ENCODE measurements at places on chromosomes 13 and 19. TPM values are rescaled to one million over a fixed set of nuclear protein-coding genes. Genes with fewer than 3 reads are reported as not detected.

GRCh38 chr13:112831196-112831595, 137.8 kb upstream of the MCF2L start:
- DNase-seq, result no peak

GRCh38 chr19:16778796-16779411, 50.3 kb upstream of the SIN3B start:
- DNase-seq, result no peak

- DNase-seq, result no peak
Measured at GRCh38 chr19:41853768-41854167, 6.3 kb upstream of the RPS19 start.

GRCh38 chr13:57624565-57625435, 6.7 kb upstream of the PCDH17 start:
- no peak for DNase-seq

DNA sequence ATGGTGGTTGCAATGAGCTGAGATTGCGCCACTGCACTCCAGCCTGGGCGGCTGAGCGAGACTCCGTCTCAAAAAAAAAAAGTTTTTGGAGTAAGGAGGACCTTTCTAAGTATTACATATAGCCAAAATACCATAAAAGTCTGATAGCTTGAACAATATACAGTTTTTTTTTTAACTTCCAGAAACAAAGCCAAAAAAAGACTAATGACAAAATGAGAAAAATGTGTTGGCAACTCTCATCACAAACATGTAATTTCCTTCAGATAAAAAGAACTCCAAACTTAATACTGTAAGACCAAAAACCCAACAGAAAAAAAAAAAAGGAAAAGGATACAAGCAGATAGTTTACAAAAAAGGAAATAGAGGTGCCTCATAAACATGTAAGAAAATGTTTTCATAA, 68.2 kb upstream of the MED4 start:
- DNase-seq, result no peak

DNA sequence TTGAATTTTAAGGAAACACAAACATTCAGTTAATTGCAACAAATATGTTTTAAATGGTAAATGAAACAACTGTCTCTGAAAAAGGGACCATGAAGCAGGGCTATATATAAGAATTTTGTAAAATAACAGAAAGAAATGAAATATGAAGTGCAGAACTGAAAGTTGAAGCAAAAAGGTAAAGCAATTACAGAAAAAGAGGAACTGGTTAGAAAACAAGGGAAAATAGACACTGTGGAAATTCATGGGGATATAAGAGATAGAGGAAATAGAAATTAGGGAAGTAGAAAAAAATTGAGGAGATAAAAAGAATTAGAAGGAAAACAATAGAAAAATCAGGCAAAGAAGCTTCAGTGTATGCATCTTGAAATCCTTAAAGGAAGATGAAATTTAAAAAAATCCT, 40.0 kb upstream of the TDRD3 start:
- no peak for DNase-seq

Gene IGFL2
- not detected for total RNA-seq
